CD4-positive, alpha-beta memory T cell (primary cell): ENCODE measurements at places on chromosomes 12 and 14. TPM values are rescaled to one million over a fixed set of nuclear protein-coding genes. Genes with fewer than 3 reads are reported as not detected.

The CMA1 gene
- not detected for polyA plus RNA-seq

The KITLG gene
- not detected for polyA plus RNA-seq

The RND1 gene
- 2.6 TPM for polyA plus RNA-seq

The VEZT gene
- polyA plus RNA-seq, result 22.3 TPM

The EPYC gene
- not detected for polyA plus RNA-seq

The PLA2G1B gene
- polyA plus RNA-seq, result not detected

The BMAL2 gene
- polyA plus RNA-seq, result 0.20 TPM

The SNAPC1 gene
- polyA plus RNA-seq, result 5.9 TPM

The PRKAB1 gene
- 59.3 TPM for polyA plus RNA-seq

The KANSL2 gene
- polyA plus RNA-seq, result 47.4 TPM

The TMPRSS12 gene
- polyA plus RNA-seq, result not detected

The NID2 gene
- 0.37 TPM for polyA plus RNA-seq

The PLEKHG7 gene
- polyA plus RNA-seq, result not detected

The SOAT2 gene
- 0.85 TPM for polyA plus RNA-seq

The MANSC4 gene
- polyA plus RNA-seq, result 0.32 TPM

The ZNF84 gene
- polyA plus RNA-seq, result 15.5 TPM

The LRRC23 gene
- polyA plus RNA-seq, result 4.1 TPM

The OTUB2 gene
- polyA plus RNA-seq, result 0.19 TPM

The CD163 gene
- polyA plus RNA-seq, result not detected

The RAPGEF3 gene
- not detected for polyA plus RNA-seq

The CAPZA3 gene
- not detected for polyA plus RNA-seq

The SERPINA6 gene
- polyA plus RNA-seq, result not detected

The GTF2A1 gene
- polyA plus RNA-seq, result 11.1 TPM

The IGFBP6 gene
- 1.5 TPM for polyA plus RNA-seq
